Osteoblast (primary cell): ENCODE measurements at places on chromosomes 4 and X.

GRCh38 chr4:184313702-184314659, 96.3 kb upstream of the ENPP6 start:
- no peak overlapping the region for H3K4me3 ChIP-seq
- no peak overlapping the region for H3K27ac ChIP-seq
- DNase-seq = no peak
- H3K36me3 ChIP-seq = no peaks in the 10 kb centered on the region
- no peaks in the 10 kb centered on the region for H3K4me1 ChIP-seq
- no peaks in the 10 kb centered on the region for H3K27me3 ChIP-seq

DNA sequence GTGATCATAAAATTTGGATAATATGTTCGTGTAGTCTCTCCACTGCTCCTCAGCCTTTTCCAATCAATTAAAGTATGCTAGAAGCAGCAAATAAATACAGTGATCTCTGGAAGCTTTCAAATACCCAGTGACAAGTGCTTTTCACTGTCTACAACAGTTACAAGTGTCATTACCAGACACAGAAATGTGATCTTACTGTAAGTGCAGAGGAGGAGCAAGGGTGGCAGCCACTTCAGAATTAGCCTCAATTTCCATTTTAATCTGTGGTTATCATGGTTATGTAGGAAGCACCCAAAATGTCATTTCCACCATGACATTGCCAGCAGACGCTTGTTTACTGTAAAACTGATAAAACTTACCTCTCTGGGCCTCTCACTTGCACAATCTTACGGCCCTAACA, 133.9 kb upstream of the ADAMTS3 start:
- H3K36me3 ChIP-seq = no peaks in the 10 kb centered on the region
- H3K4me1 ChIP-seq = no peaks in the 10 kb centered on the region
- H3K27ac ChIP-seq = no peak overlapping the region
- DNase-seq = no peak

- no peak for DNase-seq
- H3K27ac ChIP-seq = no peak overlapping the region
- no peak overlapping the region for H3K4me3 ChIP-seq
- H3K4me1 ChIP-seq = peaks cover 2% of the 10 kb centered on the region
- no peaks in the 10 kb centered on the region for H3K36me3 ChIP-seq
Observed at GRCh38 chrX:136268051-136269048, 17.1 kb upstream of the MAP7D3 start.

GRCh38 chr4:134154097-134154496, 47.5 kb downstream of the PABPC4L start:
- H3K4me3 ChIP-seq = no peak overlapping the region
- DNase-seq = no peak
- no peaks in the 10 kb centered on the region for H3K36me3 ChIP-seq
- H3K27ac ChIP-seq = no peak overlapping the region
- no peaks in the 10 kb centered on the region for H3K27me3 ChIP-seq

GRCh38 chr4:156766846-156767245, 204.8 kb downstream of the PDGFC start:
- H3K4me1 ChIP-seq = peaks cover 38% of the 10 kb centered on the region
- peak overlapping the region; percentile 9 for H3K27ac ChIP-seq
- peaks cover 11% of the 10 kb centered on the region for H3K36me3 ChIP-seq
- no peak overlapping the region for H3K4me3 ChIP-seq

DNA sequence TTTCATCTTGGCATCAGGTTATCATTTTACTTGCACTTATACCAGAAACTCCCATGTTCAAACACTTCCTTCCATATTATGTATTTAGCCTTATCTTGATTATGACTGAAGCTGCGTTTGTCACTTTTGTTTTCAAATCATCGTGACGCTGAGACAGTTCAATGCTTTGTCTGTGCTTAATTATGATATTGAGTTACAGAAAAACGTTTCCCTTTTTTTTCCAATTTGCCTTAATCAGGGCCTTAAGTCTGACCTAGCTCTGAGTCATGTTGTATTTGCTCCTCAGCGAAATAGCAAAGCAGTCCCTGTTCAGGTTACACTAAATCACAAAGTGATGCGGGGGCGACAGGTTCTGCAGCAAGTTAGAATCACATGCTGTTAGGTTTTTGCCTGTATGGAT, 254.7 kb downstream of the AFF2 start:
- no peak overlapping the region for H3K27ac ChIP-seq
- H3K4me1 ChIP-seq = no peaks in the 10 kb centered on the region
- H3K36me3 ChIP-seq = no peaks in the 10 kb centered on the region
